Activated T-cell treated with anti-CD3 and anti-CD28 coated beads, Interleukin-2, amount 50 U/mL, for 1 hour (primary cell): ENCODE measurements at places on chromosomes 6 and 20.

DNA sequence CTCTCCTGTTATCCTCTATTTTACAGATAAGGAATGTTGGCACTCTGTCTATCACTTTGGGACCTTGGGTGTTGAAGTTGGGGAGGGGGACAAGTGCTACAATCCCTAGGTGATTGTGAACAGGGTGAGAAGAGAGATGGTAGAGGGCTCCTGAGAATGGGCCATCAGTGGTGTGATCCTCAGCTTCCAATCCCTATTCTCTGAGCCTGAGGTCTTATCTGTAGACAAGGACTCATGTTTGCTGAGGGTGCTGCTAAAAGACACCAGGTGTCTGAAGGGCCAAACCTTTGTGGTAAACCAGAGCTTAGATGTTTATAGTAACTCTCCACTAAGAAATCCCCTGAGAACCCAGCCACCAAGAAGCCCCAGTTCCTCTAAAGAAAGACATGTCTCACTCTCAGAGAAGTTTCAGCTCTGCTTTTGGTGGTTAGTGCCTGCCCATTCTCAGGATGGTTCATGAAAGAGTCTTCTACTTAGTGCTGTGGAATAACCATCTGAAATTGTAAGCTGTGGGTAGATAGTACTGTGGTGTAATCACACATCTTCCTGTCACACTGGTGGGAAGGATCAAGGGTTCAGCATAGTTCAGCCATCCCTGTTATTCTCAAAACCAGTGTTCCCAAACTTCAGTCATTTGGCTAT, 58.2 kb upstream of the IL20RA start:
- DNase-seq, result no peak

DNA sequence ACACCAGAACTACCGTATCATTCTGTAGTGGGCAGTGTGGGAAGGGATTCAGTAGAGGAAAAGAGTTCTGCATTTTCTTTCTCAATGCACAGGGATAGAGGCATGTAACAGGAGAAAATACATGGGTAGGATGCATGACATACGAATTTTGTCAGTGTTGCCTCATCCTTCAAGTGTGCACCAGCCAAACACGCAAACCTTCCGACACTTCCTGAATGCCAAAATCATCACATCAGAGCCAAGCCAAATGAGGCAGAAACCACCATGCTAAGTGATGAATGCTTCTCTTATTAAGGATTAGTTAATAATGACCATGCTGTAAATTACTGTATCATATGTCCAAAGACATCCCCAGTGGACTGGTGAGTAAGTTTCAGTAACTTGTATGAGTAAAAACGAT, 27.3 kb downstream of the RAMACL start:
- DNase-seq, result no peak

DNA sequence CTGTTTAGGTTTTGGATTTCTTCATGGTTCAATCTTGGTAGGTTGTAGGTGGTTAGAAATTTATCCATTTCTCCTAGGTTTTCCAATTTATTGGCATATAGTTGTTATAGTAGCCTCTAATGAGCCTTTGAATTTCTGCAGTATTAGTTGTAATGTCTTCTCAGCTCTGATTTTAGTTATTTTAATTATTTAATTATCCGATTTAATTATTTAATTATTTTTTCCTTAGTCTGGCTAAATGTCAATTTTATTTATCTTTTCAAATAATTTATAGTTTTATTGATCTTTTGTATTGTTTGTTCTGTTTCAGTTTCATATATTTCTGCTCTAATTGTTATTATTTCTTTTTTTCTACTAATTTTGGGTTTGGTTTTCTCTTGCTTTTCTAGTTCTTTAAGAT, 28.1 kb upstream of the SOX4 start:
- DNase-seq, result no peak

DNA sequence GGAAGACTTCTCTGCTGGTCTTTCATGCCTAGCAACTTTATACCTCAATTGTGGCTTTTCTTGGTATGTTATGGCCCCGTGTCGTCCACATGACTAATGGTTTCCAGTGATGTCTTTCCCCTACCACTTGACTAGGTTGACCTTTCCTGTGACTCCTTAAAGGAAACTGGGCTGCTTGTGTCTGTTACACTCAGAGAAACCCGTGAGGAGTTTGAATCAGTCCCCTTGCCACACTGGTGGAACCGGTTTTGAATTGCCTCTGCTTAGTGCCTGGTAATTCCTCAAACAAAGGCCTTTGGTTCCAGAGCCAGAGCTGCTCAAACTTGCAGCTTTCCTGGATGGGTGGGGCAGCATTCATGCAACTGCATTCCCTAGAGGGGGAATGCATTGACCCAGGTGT, 21.9 kb downstream of the ECT2L start:
- no peak for DNase-seq

DNA sequence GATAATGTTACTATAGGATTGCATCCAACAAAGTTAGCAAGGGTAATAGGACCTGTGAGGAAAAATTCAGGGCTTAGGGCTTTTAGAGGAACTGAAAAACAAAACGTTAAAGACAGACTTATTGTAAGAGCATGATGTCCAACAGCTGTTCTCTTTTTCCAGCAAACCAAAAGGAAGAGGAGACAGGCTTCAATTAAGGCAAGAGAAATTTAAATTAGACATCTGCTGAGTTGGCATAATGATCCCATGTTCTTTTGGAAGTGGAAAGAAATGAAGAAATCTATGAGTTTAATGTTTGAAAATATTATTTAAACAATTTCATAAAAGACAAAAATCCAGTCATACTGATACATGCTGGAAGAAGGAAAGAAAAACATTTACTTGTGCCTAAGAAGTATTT, 95.7 kb upstream of the HMGCLL1 start:
- no peak for DNase-seq

DNA sequence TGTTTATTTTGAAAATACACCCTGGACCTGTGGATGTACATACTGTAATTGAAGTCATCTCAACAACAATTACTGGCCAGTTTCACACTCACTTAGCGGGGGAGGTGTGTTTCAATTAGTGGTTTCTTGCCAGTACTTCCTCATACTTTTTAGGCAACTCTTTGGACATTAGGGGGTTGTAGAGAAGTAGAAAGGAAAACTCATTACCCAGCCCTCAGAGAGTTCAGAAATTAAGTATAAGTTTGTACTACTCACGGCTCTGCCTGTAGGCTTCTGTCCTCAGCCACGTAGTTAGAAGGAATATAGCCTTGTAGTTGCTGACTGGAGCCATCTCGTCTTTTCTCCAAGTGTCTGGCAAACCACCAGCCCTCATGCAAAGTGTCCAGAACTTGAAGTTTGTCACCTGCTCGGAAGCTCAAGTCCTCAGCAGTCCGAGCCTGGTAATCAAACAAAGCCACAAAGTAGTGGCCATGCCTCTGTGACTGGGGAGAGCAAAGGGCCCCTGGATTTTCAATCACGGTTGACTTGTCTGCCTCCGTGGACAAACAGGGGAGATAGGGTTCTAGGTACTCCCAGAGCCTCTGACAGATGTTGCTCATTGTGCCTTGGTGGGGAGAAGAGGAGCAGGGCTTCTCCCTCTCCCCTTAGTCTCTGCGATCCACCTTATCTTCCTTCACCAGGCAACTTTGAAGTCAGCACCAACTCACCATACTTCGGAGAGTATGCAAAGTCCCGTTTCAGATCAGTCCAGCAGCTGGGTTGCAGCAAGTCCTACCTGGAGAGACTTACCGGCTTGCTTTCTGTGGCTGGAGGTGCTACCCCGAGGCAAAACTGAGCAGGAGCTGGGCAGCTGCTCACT, 749 bp downstream of the FRK start:
- no peak for DNase-seq

DNA sequence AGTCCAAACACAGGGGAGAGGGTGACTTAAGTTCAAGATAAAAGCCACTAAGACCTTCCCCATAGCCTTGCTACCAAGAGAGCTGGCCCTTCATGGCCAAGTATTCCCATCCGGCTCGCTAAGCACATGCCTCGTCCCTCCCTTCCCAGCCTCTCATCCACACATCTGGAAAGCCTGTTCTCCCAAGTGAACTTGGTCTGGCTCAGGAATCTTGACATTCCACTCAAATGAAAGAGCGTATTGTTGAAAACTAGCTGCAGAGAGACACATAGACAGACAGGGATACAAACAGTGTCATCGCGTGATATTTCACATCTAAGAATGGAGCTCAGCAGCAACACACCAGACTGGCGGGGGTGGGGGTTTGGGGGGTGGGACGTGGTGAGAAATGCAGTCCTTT, 182.8 kb upstream of the FOXQ1 start:
- no peak for DNase-seq

DNA sequence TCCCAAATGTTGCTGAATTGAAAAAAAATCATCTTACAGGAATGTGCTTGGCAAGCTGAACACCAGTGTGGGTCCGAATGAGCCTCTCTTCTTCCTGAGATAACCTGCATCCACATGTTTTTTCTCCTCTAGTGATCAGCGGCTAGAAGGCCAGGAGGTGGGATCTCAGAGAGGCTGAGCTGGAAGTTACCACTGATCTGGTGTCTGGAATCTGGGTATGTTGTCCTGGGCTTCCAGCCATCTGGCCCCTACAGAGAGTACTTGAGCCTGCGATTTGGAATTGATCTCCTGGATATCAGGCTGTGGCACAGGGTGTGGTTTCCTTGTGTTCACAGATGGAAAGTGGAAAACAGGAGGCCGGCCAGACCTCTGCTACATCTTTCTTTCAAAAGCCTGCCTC, 35.9 kb downstream of the SULF2 start:
- DNase-seq, result no peak

DNA sequence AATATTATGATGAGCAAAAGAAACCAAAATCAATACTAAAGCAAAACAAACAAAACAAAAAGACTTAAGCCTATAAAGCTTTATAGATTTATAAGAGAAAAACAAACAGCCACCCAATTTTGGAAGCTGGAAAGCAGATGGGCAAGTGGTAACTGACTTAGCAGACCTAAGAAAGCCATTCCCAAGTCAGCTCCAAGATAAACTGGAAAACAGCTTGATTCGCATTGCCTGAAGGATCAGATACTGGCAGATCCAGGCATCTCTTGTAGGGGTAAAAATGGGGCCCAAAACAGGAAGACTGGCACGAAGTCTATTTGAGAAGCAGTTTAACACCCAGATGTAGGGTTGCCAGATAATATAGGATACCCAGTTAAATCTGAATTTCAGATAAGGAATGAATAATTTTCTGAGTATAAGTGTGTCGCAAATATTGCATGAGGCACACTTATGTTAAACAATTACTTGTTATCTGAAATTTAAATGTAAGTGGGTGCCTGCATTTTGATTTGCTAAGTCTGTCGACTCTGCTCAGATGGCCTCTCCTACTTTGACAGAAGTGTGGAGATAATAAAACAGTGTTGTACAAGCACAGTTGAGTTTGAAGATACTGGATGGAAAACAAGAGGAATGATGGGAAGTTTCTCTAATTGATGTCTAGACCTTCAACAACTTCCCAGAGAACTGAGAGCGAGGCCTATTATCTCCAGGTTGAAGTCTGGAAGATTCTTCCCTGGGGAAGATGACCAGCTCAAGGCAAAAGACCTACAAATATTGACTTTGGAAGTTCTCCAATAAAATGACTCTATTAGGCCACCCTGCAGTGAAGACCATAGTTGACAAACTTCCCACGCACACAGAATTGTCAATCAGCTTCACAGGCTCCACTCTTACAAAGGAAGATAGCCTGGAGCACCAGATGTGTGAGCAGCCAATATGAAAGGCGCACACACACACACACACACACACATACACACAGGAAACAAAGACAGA, 113.4 kb downstream of the FAM50B start:
- DNase-seq, result no peak

DNA sequence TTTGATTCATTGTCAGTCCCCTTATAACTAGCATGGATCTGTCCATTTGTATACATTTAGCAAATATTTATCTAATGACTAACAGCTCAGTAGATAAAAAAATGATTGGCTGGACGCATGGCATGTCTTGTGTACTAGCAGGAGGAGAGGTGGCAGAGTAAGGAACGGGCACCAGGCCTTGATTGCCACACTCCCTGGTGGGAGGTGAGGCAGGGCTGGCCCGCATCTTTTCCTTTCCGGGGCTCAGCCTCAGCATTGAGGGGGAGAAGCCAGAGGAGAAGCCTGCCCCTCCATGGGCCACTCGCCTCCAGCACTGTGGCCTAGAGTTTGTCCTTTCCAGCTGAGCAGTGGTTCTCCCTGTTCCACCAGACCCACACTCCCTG, 84.9 kb upstream of the TMEM181 start:
- no peak for DNase-seq

GRCh38 chr6:156946370-156946936, 169.3 kb downstream of the ARID1B start:
- DNase-seq, result no peak

GRCh38 chr20:6993011-6993410, 225.5 kb downstream of the BMP2 start:
- no peak for DNase-seq

DNA sequence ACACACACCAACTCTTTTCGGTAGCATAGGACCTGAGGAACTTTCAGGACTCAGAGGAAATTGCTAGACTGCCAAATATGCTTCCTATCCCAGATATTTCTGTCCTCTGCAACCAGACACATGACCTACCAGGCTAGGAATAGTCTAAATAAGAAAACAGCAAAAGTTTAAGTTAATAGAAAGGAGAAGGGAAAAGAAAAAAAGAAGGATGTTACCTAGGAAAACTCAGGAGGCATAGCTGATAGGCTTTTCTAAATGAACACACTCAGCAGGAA, 74.6 kb downstream of the MAP3K5 start:
- no peak for DNase-seq

- DNase-seq, result no peak
Observed at GRCh38 chr6:12359036-12359435, 68.9 kb downstream of the EDN1 start.

DNA sequence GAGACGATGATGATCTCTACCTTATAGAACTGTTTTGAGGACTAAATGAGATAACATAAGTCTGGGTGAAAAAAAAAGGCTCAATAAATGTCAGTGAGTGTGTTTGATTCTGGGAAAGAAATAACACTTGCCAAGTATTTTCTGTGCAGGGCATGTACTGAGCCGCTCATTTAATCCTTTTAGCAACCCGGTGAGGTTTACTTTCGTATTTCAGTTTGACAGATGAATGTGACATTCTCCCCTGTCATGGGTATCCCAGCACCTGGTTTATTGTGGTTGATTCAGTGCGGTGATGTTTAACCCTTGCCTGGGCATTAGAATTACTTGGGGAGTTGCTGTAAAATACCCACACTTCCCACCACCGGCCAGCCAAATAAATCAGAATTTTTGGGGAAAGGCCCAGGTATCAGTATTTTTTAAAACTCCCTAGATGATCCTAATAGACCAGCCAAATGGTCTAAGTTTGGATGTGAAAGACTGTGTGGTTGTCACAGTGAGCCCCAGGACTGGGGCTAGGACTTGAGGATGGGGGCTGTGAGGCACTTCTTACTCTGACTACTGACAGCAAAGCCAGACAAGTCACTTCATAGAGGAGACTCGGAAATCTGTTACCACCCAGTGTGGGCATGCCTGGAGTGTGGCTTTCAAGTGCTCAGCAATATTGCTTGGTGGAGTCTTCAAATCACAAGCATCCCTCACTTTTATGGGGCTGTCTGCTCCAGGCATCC, 100.2 kb upstream of the KCNG1 start:
- no peak for DNase-seq

- no peak for DNase-seq
Observed at GRCh38 chr20:10453241-10453640, 18.1 kb downstream of the SLX4IP start.

DNA sequence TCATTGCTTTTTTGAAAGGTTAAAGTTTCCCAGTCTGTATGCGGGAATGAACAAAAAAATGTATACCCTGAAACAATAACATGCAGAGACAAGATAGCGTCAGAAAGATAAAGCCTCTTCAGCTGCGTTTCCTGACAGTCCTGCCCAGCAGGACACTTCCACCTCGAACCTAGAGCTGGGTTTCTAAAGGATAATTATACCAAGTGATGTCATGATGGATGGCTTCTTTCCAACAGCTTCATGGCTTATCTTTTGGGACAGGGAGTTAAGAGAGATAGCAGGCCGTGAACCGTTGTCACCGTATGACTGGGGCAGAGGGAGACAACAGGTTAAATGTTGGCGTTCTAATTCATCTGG, 267.6 kb upstream of the SGK1 start:
- DNase-seq, result no peak
